ENCODE measurements at places on chromosomes 3 and 15.

DNA sequence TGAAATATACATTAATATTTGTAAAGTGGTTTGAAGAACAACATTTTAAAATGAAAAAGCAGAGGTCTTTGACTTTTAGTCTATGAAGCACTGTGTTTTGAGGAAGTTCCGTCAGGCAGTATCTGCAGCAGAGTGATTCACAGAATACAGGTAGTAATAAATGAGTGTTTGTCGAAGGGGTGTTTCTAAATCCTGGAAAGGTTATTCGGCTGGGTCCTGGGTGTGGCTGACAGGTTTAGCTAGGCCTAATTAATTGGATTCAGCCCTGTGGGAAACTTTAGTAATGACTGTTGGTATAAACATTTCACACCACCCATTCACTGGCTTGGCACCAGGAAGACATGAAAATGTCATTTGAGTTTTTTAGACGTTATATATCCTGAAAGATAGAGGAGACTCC lies 51.3 kb downstream of the TIPARP start:
- DNase-seq, result no peak

GRCh38 chr3:155619118-155619915 lies 125.6 kb downstream of the PLCH1 start:
- DNase-seq, result no peak

DNA sequence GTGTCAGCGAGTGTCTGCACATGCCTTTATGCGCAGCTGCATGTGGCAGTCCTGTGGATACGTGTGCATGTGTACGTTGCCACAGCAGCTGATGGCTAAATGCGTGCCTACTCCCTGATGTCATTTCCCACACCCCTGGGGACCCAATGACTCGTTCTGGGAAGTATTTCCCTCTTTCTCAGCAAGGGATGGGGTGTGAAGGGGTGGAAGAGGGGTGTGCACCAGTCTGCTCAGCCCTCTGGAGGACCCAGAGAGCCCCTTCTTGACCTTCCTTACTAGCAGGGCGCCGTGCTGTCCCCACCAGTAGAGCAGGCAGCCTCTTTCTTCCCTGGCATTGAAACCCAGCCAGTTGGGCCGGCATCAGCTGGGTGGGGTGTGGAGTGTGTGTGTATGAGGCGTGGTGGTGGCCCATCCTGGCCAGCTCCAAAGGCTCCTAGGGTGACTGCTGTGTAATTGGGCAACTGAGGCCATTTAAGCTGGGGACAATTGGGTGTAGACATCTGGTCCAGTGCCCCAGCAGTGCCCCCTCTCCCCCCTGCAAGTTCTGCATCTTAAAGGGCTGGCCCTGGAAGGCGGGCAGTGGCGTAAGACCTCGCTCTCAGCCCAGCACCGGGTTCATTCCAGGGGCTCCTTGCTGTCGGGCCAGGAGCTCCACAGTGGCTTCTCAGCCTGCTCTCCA lies 19.2 kb downstream of the SNX33 start:
- no peak for DNase-seq

DNA sequence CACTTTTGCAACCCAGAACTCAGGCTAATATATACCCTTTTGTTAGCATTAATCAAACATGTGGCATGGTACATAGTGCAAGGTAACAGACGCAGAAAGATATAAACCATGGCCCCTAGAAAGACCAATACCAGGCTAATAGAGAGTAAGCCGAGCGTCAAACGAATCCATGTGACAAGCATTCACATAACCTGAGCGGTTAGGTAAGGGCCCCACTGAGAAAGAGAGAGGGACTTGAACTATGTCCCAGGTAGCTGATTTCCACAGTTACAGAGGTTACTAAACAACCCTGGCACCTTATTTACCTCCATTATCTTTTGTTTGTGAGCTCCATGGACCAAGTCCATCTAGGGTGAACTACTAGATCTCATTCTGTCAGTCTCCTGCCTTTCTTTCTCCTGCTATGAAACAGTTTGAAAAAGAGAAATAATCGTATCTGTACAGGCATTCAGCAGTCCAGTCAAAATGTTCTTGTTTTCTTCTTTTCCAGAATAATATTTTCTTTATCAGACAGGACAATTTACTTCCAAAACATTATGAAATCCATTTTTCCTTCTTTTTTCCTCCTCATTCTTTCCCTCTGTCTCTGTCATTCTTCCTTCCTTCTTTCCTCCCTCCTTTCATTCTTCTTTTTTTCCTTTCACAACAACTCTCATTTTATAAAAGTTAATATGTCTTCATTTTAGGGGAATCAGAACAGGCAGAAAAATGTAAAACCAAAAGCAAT lies 30.5 kb upstream of the TNFSF10 start:
- DNase-seq, result no peak

DNA sequence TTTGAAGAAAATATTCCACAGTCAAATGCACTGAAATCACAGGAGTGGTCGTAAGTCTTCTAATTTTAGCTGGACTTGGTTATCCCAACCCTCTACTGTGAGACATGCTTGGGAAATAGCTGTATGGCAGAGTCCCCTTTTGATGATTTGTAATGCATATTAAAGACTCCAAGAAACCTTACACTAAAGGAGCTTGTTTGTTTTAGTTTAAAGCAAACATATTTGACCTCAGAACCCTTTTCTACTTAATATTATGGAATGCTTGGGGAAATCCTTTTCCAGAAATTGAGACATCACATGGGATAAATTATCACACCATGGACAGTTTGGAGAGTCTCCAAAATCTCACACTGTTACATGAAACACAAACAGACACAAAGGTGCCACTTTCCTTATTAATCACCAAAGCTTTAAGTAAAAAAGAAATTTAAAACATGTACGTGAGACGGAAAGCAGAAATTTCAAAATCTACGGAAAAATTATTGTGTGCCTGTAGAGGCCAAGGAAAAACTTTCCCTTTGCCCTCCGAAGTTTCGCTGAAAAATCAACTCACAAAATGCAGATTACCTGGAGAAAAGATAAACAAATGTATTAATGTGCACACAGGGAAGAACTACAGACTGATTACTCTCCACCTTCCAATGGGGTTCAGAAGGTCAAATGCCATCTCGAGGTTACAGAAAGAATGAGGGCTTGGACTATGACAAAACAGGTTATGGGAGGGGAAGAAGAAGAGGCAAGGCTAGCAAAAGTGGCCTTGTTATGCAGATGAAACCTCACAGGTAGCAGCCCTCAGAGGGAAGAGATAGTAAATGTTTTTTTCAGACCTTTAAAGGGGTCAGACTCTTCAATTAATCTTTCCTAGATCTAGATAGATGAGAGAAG lies 7.0 kb upstream of the CPB1 start:
- no peak for DNase-seq

DNA sequence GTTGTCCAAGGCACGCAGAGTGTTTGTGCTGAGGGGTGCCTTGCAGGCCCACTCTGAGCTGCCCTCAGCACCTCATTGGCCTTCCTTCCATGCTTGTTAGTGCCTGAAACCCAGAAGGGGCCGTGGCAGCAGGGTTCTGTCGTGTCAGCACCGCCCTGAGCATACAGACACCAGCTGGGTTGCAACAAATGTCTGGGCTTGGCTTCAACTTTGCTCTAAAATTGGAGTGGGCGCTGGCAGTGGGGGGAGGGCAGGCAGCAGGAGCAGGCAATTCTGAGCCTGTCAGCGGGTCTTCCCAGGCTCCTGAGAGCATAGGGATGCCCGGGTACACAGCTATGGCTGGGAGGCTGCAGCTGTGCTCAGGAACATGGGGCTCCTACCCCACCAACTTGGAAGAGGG lies 464.3 kb downstream of the EPHA3 start:
- no peak for DNase-seq

GRCh38 chr3:127856801-127857200 lies 34.5 kb upstream of the MGLL start:
- no peak for DNase-seq

- DNase-seq, result peak; percentile 3
Measured at GRCh38 chr15:67783303-67783702, 42.0 kb upstream of the SKOR1 start.

GRCh38 chr3:15098503-15099363 lies at the start of gene RBSN:
Gene RBSN (minus strand): TSS chr3:15099148. CDS start chr3:15096120, 3,028 bp downstream.
- peak; percentile 88 for DNase-seq

- no peak for DNase-seq
Measured at GRCh38 chr3:72632129-72632528, 216.1 kb downstream of the SHQ1 start.

DNA sequence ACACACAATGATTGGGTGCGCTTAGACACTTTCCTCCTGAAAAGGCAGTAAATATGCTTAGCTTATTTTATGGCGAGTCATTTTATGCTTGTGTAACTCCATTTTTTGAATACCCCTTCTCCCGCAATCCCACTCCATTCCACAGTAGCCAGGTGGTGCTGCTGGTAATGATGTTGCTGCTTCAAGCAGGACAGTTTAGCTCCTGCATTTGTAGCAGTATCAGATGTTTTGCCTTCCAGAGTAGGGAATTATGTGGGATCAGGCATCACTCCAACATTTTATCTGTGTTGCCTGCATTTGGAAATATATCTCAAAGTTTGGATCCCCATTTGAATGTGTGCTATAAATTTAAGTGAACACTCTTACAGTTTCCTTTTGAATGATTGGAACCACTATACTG lies 302.1 kb upstream of the SGO1 start:
- no peak for DNase-seq

- no peak for DNase-seq
Measured at GRCh38 chr3:134898181-134898754, 103.2 kb downstream of the EPHB1 start.

GRCh38 chr15:76084256-76084655 lies 24.5 kb downstream of the TMEM266 start:
- DNase-seq, result no peak

DNA sequence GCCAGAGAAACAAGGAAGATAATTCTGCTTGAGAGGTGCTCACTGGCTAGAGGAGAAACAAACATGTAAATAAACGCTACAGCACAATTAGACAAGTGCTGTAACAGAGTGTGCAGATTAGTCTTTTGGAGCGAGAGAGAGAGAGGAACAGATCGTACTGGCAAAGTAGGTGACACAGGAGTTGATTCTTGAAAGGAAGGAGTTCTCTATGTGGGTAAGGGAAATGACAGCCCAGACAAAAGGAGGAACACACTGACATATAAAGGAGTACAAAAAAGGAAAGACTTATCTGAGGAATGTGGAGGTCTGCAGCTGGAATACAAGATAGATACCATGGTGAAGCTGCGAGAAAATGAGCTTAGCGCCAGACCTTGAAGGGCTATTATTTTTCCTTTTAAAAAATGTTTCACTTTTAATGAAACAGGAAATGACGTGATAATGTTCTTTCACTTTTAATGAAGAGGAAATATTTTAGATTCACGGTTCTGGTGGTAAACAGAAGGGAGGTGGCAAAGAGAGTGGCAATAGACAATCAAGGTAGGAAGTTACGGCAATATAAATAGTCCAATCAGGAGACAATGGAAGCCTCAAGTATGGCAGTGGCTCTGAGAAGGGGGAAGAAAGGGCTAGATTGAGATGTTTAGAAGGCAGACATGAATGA lies 202.9 kb downstream of the VPS13C start:
- no peak for DNase-seq

DNA sequence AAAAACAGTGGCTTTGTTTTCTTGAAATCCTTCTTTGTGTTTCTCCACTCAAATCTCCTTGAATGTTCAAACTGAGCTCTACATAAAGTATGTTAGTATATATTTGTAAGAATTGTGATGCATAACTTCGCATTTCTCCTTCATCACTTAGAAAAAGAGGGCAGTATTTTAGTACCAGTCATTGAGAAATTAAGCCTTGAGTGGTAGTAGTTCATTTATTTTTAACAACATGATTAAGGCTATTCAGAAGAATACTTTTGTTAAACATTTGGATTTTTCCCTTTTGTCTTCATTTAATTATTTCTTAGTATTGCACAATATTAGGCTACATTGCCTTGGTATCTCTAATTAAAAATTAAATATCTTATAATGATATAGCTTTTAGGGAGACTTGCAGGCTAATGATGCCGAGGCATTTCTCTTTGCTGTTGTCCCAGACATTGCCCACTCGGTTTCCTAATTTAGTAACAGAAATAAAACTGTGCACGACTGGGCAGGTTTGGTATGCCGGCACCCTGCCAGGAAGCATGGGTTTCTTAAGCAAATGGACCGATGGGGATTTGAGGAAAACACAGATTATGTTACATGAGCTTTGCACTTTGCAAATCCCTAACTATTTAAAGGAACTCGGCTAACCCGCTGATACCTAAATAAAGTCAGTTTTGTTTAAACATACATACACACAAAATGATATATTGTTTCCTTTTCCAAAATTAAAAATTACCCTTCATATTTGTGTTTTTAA lies 54.7 kb downstream of the LRRC28 start:
- DNase-seq, result no peak

GRCh38 chr3:25155652-25156471 lies 272.2 kb upstream of the RARB start:
- no peak for DNase-seq

- DNase-seq, result no peak
Measured at GRCh38 chr3:181431748-181432147, 280.0 kb upstream of the SOX2 start.

- no peak for DNase-seq
Measured at GRCh38 chr15:68888419-68888818, 41.9 kb upstream of the SPESP1 start.

DNA sequence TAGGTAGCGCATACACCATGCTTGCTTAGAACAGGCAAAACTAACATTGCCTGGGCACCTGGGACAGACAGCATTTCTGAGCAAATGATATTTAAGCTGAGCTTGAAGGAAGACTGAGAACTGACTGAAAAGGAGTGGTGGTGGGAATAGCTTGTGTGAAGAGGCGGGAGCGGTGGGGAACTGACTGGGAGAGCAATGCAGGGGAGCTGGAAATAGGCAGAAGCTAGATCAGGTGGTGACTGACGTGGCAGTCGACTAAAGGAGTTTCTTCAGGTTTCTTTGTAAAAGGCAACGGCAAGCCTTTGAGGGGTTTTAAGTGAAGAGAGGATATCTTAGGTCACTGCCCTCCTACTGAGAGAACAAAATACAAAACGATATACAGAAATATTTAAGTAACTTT lies 61.8 kb downstream of the NEO1 start:
- DNase-seq, result no peak

DNA sequence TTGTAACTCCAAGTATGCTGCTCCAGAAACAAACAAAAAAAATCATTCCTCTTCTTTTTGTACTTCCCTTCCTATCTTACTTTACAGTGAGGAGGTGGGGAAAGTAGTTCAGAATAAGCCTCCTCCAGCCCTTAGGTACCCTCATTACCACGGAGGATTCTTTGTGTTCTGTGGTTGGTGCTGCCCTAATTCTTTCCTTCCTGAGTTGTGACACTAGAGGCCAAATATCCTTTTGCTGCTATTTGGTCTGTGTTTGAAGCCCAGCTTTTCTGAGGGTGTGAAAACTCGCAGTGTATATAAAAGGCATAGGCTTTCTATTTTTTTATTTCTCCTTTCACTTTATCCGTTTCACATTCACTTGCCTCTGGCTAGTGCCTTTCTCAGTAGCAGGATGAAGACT lies 98.2 kb downstream of the HHLA2 start:
- DNase-seq, result no peak

DNA sequence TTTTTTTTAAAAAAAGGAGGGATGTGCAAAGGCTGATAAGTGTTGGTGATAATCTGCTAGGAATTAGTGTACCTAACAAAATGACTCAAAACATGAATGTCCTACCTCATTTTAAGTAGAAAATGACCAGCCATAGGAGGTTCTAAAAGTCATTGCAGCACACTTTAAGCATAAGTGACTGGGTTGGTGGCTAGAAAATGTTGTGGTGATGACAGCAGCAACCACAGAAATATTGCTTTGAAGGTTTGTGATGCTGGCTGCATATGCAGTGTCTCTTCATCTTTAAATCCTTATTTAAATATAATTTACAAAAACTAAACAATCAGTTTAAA lies 55.2 kb downstream of the CMSS1 start:
- no peak for DNase-seq

GRCh38 chr15:61033940-61034677 lies 195.0 kb downstream of the RORA start:
- DNase-seq, result no peak
